CD8-positive, alpha-beta memory T cell (primary cell): ENCODE measurements at places on chromosomes 5 and 9.

DNA sequence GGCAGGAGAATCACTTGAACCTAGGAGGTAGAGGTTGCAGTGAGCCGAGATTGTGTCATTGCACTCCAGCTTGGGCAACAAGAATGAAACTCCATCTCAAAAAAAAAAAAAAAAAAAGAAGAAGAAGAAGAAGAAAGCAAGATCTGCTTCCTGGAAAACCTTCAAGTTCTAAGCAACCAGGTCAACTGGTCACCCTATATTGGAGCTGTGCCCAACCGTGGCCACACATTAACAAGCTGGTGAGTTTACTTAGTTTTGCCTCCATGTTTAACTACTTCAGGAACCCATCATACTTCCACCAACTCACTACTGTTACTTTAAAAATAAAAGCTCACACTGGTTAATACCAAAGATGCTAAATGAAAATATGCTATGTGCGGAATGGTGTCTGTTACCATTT lies 12.3 kb upstream of the SKP1 start:
- no peak for DNase-seq

- no peak for DNase-seq
These were observed at the start of gene NME5 for GRCh38 chr5:138138949-138139780. Gene NME5, minus strand, starts transcription at chr5:138139428. Its CDS starts 648 bp downstream, at chr5:138138780.

- no peak for DNase-seq
These were observed 6.6 kb downstream of the ZNF618 start for GRCh38 chr9:113882636-113883164.

- no peak for DNase-seq
These were observed 1740.9 kb downstream of the EFNA5 start for GRCh38 chr5:105929858-105930257.

GRCh38 chr9:36728651-36729520 lies 156.2 kb downstream of the MELK start:
- DNase-seq: peak; percentile 29

GRCh38 chr9:76414661-76415060 lies 20.4 kb upstream of the RFK start:
- DNase-seq: no peak

DNA sequence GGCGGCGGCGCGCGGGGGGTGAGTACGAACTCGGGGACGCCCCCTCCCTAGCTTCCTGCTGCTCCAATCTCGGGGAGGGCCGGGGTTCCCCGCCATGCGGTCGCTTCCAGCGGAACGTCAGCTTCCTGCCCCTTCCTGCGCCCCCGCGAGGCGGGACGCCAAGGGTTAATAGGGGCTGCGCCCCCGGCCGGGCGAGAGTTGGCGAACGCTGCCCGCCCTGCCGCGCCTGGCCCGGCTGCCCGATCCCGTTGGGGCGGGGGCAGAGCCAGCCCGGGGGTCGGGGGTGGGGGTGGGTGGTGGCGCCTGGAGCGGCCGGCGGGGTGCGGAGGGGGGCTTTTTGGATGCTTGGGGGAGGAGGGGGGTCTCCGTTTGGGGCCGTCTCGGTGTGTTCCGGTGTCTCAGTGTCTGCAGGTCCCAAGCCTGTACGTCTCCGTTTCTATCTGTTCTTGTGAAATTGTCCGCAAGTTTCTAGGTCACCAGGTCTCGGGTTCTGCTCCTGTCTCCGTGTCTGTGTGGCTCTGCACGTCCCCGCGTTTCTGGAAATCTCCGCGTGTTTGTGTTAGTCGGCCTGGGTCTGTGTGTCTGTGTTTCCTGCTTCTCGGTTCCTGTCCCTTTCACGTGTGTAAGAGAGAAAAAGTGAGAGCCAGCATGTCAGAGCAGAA lies 789 bp downstream of the COL27A1 start:
- no peak for DNase-seq

DNA sequence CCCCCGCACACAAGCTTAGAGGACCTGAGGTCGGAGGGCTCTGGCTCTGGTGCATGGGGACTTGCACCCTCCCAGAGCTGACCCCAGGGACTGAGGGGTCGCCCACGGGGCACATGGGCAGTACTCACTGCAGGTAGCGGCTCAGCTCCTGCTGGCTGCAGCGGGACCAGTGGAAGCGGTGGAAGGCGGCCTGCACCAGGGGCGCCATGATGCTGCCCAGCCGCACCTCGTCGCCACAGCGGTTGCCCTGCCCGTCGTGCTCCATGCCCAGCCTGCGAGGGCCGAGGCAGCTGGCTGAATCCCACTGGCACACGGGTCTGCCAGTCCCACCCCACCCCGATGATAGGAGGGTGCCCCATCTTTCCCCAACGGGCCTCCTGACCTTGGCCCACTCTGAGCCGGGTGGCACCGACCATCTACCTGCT lies 93.8 kb downstream of the ZNF354C start:
- no peak for DNase-seq

DNA sequence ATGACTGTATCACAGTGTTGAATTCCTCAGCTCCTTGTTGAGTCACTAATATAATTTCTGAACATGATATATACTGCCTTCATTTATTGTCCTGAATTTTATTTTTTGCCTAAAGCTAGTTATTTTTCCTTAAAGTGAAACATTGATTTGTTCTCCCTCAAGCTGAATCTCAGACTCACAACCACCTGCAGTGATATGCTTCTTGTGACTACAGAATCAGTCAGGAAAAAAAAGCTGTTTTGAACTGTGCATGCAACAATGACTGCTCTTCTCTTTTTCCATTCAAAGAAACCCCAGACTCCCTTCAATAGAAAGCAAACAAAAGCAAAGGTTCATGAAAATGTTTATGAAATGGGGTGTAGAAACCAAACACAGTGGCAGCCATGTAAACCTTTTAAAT lies 470.2 kb upstream of the CHD1 start:
- no peak for DNase-seq

DNA sequence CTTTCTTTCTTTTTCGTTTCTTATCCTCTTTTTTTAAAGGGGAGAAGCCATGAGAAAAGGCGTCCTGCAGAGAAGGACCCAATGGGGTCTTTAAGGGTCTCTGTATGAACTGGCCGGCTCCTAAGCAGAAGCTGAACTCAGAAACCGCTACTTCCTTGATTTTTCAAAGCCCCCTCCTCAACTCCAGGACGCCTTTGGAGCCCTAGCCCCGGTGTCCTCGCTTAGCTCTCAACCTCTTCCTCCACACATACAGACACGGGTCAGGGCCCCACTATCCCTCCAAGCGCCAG lies 8.3 kb downstream of the PAX5 start:
- DNase-seq: no peak

- no peak for DNase-seq
These were observed 205.1 kb upstream of the EFNA5 start for GRCh38 chr5:107875833-107876232.

GRCh38 chr9:83906144-83906543 lies 15.1 kb downstream of the KIF27 start:
- no peak for DNase-seq

- no peak for DNase-seq
These were observed 2.8 kb downstream of the MELK start for GRCh38 chr9:36575411-36575882.

DNA sequence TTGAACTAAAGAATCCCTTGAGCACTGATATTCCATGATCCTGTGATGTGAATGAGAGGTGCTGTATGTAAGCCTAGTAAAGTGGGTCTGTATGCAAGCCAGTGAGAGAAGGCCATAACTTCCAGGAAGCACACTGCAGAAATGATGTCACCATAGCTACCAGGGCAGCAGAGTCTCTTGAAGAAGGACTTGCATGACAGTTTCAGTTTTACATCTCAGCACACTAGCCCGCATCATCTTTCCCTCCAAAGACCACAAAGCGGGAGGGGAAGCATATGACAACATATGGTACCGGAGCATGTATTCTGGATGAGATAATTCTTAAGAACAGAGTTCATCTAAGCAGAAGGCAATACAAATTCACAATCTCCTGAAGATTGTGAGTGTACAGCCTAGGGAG lies 37.6 kb upstream of the MAST4 start:
- DNase-seq: no peak

DNA sequence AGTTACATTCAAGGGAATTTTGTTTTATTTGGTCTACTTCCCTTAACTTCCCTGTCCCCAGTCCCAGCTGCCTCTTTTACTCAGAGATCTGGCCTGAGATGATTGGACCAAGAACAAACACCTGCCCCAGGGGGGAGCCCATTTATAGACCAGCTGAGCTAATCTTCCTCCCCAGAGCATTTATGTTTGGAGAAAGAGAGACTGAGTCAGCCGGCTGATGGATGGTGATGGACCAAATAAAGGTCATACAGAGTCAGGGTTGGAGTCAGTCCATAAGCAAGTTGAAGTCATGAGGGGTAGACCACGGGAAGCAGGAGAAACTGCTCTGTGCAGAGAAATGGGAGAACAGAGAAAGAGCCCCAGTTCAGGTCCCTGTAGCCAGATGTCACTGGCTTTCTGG lies 77.7 kb downstream of the TMEM174 start:
- DNase-seq: no peak

DNA sequence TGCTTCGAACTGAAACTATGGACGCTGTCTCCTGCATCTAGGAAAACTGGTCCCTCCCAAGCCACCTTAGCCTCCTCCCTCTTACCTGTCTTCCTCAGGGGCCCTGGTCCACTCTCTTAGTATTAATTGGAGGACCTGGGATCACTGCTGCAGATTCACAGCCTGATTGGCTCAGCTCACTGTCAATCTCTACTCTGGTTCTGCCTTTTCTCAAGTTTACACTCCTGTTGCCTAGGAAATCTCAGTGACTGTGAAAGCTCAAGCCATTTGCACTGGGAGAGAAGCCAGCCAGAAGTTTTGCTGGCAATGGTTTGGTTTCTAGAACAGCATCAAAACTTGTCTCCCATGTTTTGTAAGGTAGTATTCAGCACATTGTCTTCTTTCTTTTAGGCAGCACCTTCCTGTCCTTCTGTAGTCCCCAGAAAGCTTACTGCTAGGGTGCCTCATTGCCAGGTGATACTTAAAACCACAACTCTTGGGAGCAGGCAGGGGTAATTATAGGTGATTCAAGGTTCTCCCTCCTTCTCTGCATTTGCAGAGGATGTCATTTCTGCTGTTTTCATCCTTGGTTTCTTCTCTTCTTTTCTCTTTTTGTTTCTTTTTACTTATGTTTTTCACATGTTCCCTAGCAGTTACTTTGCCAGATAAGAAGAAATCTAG lies at the start of gene CAPSL:
CAPSL (minus strand) TSS at position 55 of the 660 bp plus-strand sequence. CDS start 17,502 bp downstream, outside the sequence.
- no peak for DNase-seq
